H9 (cell line): ENCODE measurements at places on chromosomes 16 and 17. TPM values are rescaled to one million over a fixed set of nuclear protein-coding genes. Genes with fewer than 3 reads are reported as not detected.

Gene EPX
- not detected in 2 replicates for total RNA-seq

Gene KRT24
- not detected in 2 replicates for total RNA-seq

Gene ORC6
- 85.1 and 95.0 TPM in 2 replicates for total RNA-seq

Gene GGT6
- total RNA-seq: 0.13 and 0.17 TPM in 2 replicates

Gene KIF2B
- not detected in 2 replicates for total RNA-seq

Gene ESRP2
- total RNA-seq: 59.3 and 59.5 TPM in 2 replicates

GRCh38 chr17:20280851-20281250 is 186.5 kb downstream of the LGALS9B start:
- no peak overlapping the region for H3K4me3 ChIP-seq
- H3K36me3 ChIP-seq: peaks cover 30% of the 10 kb centered on the region
- DNase-seq: no peak
- H3K27me3 ChIP-seq: no peaks in the 10 kb centered on the region

- no peak overlapping the region for H3K27ac ChIP-seq
- H3K4me1 ChIP-seq: peaks cover 21% of the 10 kb centered on the region
- no peaks in the 10 kb centered on the region for H3K36me3 ChIP-seq
- H3K27me3 ChIP-seq: no peaks in the 10 kb centered on the region
- DNase-seq: no peak
- no peak overlapping the region for H3K4me3 ChIP-seq
Measured at GRCh38 chr16:8946544-8946943, 17.2 kb downstream of the USP7 start.

- no peak overlapping the region for H3K4me3 ChIP-seq
- H3K4me1 ChIP-seq: no peaks in the 10 kb centered on the region
- peaks cover 16% of the 10 kb centered on the region for H3K36me3 ChIP-seq
- H3K27me3 ChIP-seq: no peaks in the 10 kb centered on the region
Measured at GRCh38 chr17:51006601-51007000, 114.1 kb downstream of the SPAG9 start.

GRCh38 chr17:40793832-40794231 is 5.9 kb downstream of the KRT28 start:
- H3K36me3 ChIP-seq: no peaks in the 10 kb centered on the region
- no peaks in the 10 kb centered on the region for H3K4me1 ChIP-seq
- no peak overlapping the region for H3K27ac ChIP-seq
- no peak for DNase-seq
- H3K27me3 ChIP-seq: no peaks in the 10 kb centered on the region
- H3K4me3 ChIP-seq: no peak overlapping the region

DNA sequence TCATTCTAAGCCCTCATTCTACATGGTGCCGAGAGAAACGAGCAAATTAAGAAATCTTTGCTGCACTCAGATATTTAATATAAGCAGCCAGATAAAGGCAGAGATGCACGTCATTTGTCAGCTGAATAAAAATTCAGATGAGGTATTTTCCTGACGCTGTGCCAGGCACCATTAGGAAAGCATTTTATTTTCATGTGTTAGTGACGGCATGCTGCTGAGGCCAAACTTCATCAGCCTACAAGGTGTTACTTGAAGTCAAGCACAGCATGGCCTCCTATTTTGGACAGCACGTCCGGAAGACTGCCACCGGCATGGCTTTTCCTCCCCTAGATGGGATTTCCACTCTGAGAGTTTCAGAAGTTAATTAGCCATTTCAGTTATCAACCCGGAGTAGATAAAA is 70.3 kb downstream of the IRX3 start:
- H3K4me3 ChIP-seq: no peak overlapping the region
- H3K4me1 ChIP-seq: no peaks in the 10 kb centered on the region
- no peaks in the 10 kb centered on the region for H3K36me3 ChIP-seq
- no peaks in the 10 kb centered on the region for H3K27me3 ChIP-seq
- DNase-seq: no peak

DNA sequence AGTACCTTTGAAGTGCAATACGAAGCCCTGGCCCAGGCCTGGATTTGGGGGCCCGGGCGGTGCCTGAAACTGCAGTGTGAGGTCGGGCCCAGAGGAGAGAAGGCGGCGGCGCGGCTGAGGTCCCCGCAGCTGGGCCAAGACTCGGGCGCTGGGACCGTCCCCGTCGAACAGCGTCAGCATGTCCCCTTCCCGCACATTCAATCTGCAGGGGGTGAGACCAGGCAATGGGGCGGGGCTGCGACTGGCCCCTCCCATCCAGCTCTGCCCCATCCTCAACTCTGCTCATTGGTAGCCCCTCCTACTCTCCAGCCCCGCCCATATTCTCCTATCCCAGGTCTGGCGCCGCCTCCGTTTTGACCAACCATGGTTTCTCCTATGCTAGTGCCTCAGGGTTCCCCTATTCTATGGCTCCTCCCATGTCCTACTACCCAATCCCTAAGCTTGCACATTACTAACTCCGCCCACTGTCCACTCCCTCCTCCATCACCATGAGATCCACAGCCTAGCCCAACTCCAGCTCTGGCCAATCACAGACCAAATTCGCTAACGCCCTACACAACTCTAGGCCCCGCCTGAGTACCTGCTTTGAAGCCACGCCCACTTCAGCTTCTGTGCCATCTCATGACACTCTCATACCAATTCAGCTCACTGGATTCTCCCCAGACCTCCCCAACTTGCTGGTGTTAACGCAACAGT is 14.4 kb upstream of the CDIPT start:
- peak; percentile 100 for DNase-seq
- no peak overlapping the region for H3K27ac ChIP-seq
- H3K4me1 ChIP-seq: no peaks in the 10 kb centered on the region
- H3K36me3 ChIP-seq: peaks cover 2% of the 10 kb centered on the region; the same call in 2 of the 3 replicates

- DNase-seq: no peak
- peaks cover 26% of the 10 kb centered on the region for H3K36me3 ChIP-seq
- peak overlapping the region; percentile 97 for H3K4me3 ChIP-seq
- peaks cover 8% of the 10 kb centered on the region; the same call in 1 of the 2 replicates for H3K4me1 ChIP-seq
- H3K27me3 ChIP-seq: no peaks in the 10 kb centered on the region
- H3K27ac ChIP-seq: no peak overlapping the region
Measured at GRCh38 chr16:24729951-24730815, 732 bp downstream of the TNRC6A start.

DNA sequence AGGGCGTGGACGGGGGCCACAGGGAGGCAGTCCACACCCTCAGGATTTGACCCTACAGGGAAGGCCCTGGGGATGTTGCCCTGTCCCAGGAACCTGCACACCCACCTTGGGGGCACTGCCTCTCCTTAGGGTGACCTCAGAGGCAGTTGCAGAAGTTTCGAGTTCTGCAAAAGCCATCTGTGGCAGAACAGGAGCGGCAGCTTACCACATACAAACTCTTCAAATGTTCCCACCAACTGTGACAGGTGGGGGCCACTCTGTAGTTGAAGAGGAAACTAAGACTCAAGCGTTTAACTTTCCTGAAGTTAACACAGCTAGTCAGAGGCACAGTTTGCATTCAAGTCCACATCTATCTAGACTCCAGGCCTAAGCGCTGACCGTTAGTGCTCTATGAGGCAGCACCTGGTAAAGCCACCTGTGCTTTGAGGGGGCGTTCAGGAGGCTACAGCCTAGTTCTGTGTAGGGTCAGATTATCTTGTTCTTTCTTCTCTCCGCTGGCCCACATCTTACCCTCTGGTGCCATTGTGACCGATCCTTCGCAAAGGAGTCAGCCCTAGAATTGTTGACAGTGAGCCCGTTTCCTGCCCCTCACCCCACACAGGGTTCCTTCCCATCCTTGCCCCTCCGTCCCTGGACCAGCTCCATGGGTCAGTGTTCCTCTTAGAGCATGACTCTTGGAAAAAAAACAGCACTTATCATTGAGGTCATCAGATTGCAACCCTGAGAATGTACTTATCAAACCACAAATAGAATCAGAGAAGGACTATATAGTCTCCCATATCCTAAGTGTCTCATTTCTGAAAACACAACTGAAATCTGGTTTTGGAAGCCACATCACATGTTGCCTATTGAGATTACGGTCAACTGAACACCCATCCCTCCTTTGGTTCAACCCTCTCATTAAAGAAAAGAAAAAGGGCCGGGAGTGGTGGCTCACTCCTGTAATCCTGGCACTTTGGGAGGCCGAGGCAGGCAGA is 45.4 kb downstream of the CDH1 start:
- H3K36me3 ChIP-seq: peaks cover 47% of the 10 kb centered on the region
- H3K27ac ChIP-seq: no peak overlapping the region
- peaks cover 12% of the 10 kb centered on the region; the same call in 1 of the 2 replicates for H3K4me1 ChIP-seq
- no peak overlapping the region for H3K4me3 ChIP-seq
- DNase-seq: no peak

GRCh38 chr17:80613732-80614071 is 69.1 kb downstream of the RPTOR start:
- no peak for DNase-seq
- H3K27me3 ChIP-seq: no peaks in the 10 kb centered on the region
- no peak overlapping the region for H3K27ac ChIP-seq

- DNase-seq: no peak
- H3K4me1 ChIP-seq: no peaks in the 10 kb centered on the region
- no peak overlapping the region for H3K27ac ChIP-seq
- H3K27me3 ChIP-seq: no peaks in the 10 kb centered on the region
- no peak overlapping the region for H3K4me3 ChIP-seq
Measured at GRCh38 chr17:56810343-56810742, 23.4 kb downstream of the C17orf67 start.

- no peak overlapping the region for H3K27ac ChIP-seq
- H3K4me3 ChIP-seq: no peak overlapping the region
- H3K36me3 ChIP-seq: peaks cover 10% of the 10 kb centered on the region
- no peaks in the 10 kb centered on the region for H3K27me3 ChIP-seq
Measured at GRCh38 chr17:81234940-81235821, 3.7 kb downstream of the TEPSIN start.

- DNase-seq: no peak
- no peak overlapping the region for H3K27ac ChIP-seq
- no peaks in the 10 kb centered on the region for H3K27me3 ChIP-seq
- no peaks in the 10 kb centered on the region for H3K36me3 ChIP-seq
Measured at GRCh38 chr16:74844041-74844980, 69.7 kb upstream of the FA2H start.

DNA sequence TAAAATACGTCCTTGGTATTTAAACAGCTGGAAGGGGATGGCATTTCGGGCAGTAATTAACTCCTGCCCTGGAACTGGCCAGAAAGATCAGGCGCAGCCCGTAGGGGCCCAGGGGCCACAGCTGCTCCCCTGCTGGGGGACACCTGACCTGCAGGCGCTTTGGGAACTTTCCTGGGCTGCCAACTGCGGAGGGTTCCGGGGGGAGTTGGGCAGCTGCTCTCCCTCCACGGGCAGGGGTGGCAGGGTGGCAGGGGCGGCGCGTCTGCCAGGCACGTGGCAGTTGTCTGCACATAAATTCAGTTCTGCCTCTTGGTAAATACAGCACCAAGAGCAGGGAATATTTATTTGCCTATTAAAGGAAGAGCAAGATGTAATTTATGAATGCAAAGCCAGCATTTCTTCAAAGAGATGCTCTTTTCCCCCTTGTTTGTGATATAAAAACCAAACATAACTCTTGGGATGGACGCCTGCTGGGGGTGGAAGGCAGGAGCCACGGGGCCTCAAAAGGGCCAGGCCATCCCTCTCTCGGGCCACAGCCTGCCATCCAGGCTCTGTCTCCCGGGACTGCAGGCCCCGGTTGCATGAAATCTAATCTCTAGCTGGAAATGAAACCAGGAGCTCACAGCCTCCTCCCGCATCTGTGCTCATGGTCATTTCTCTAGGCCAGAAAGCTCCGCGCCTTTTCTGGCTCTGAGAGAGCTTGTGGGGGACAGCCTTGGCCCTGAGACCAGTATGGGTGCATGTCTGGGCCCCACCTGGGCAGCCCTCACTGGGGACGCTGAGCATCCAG is 29.9 kb upstream of the CHMP6 start:
- H3K36me3 ChIP-seq: peaks cover 5% of the 10 kb centered on the region; the same call in 1 of the 2 replicates
- no peak for DNase-seq
- no peak overlapping the region for H3K4me3 ChIP-seq
- no peaks in the 10 kb centered on the region for H3K27me3 ChIP-seq

DNA sequence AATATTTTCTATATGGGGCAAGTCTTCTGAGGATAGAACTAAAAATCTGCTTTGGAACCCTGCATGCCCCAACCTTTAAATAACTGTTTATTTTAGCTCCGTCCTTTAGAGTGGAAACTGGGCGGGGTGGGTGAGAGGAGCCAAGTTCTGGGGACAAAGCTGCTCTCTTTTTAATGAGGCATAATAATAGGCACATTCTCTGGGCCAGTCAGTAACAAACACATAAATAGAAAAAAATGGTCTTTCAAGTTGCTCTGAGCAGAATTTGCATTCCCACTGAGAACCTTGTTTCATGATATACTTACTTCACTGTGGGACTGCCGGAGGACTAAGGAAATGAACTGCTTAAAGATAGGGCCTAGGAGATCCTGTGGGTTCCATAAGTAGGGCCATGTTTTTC is 51.5 kb downstream of the KNOP1 start:
- no peak overlapping the region for H3K4me3 ChIP-seq
- no peaks in the 10 kb centered on the region for H3K4me1 ChIP-seq

DNA sequence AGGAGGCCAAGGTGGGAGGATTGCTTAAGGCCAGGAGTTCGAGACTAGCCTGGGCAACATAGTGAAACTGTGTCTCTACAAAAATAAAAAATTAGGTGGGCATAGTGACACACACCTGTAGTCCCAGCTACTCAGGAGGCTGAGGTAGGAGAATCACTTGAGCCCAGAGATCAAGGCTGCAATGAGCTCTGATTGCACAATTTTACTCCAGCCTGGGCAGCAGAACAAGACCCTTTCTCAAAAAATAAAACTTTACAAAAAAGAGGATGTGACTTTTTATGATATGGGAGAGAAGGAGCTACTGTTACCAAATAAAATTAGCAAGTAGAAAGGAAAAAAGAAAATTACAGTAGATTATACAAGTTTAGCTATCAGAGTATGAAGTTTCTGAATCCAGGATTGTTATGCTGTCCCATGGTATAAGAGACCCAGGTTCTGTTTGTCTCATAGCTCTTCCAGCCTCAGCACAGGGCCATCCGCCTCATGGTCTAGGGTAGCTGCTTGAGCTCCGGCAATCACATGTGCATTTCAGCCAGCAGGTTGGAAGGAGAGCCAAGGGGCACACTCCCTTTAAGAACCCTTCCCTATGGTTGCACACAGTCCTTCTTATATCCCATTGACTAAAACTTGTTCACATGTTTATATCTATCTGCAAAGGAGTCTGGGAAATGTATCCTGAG is 13.5 kb downstream of the EEF2K start:
- H3K27me3 ChIP-seq: no peaks in the 10 kb centered on the region
- no peak overlapping the region for H3K4me3 ChIP-seq
- H3K27ac ChIP-seq: no peak overlapping the region
- DNase-seq: no peak

- H3K36me3 ChIP-seq: peaks cover under 1% of the 10 kb centered on the region; the same call in 2 of the 3 replicates
- DNase-seq: no peak
- H3K27ac ChIP-seq: no peak overlapping the region
- H3K4me3 ChIP-seq: no peak overlapping the region
Measured at GRCh38 chr16:69240331-69240730, 53.4 kb downstream of the SNTB2 start.
